NCI-H1092 (cell line): ENCODE measurements at places on chromosomes 5 and 9.

GRCh38 chr5:143037071-143037470 lies 266.9 kb downstream of the ARHGAP26 start:
- DNase-seq, result no peak

- no peak for DNase-seq
Observed at GRCh38 chr5:180201051-180201987, 7.7 kb downstream of the RASGEF1C start.

GRCh38 chr5:15014809-15015208 lies 143.2 kb upstream of the ANKH start:
- DNase-seq, result no peak

GRCh38 chr5:18142831-18143230 lies 508.6 kb downstream of the TAF11L14 start:
- DNase-seq, result no peak

DNA sequence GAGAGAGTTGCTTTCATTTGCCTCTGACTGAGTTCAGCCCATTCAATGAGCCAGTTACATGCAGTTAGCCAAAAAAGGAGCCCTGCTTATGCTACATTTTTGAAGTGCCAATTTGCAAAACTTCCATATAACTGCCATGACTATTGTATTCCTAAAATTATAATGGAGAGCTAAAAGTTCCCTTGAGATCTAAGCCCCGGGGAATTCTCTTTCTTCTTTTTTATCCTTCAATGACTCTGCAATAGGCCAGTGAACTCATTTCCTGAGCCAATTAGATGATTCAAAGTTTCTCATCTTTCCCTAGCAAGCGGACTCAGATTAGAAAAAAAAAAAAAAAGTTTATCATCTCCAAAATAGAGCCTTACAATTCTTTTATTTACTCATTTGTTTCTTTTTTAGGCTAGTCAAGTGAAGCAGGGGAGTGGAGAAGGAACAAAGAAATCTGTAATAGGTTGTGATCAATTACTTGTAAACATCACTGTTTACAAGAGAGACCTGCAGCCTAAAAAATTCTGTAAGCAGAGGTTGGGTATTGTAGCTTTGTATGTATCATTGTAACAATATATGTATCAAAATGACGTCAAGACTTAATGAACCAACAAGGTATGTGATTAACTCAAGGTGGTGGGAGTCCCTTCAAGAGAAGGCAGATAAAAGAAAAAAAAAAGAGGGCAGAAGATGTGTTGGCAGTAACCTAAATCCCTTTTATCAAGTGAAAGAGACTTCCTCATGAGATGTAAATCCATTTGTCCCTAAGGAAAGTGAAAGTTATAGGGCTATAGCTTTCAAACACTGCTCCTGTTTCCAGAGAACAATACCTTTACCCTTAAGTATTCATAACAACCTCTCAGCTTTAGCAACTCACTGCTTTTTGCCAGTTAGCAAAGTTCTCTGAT lies 48.7 kb upstream of the HOMER1 start:
- no peak for DNase-seq

DNA sequence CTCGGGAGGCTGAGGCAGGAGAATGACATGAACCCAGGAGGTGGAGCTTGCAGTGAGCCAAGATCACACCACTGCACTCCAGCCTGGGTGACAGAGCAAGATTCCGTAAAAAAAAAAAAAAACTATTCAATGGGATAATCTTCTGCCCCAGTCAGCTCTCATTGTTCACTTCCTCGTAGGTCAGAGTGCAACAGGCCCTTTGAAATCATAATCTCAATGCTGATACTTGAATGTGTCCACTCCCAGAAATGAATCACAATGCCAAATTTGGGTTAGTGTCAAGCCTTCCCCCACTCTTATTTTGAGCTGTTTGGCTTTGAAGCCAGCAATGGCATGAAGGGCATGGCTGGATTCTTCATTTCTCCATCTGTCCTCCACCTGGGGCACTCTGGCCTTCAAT lies 610.3 kb upstream of the KLF4 start:
- no peak for DNase-seq

DNA sequence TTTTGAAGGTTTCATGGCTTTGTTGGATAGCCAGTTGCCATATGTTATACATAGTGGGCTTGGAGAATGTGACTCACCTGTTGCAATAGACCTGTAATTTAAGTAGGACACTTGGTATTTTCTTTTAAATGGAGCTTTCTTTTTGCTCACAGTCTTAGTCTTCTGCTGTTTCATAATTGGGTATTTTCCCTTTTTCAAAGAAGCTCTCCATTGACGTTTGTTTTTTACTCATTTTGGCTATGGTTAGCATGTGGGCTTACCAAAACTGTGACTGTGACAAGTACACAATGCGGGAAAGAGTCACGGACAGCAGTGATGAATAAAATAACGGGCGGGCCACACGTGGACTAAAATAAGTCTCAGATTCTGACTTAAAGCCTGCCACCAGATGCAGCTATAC lies 23.2 kb upstream of the RNF20 start:
- DNase-seq, result no peak

GRCh38 chr5:431711-432050 lies 11.3 kb upstream of the EXOC3 start:
- DNase-seq, result no peak

DNA sequence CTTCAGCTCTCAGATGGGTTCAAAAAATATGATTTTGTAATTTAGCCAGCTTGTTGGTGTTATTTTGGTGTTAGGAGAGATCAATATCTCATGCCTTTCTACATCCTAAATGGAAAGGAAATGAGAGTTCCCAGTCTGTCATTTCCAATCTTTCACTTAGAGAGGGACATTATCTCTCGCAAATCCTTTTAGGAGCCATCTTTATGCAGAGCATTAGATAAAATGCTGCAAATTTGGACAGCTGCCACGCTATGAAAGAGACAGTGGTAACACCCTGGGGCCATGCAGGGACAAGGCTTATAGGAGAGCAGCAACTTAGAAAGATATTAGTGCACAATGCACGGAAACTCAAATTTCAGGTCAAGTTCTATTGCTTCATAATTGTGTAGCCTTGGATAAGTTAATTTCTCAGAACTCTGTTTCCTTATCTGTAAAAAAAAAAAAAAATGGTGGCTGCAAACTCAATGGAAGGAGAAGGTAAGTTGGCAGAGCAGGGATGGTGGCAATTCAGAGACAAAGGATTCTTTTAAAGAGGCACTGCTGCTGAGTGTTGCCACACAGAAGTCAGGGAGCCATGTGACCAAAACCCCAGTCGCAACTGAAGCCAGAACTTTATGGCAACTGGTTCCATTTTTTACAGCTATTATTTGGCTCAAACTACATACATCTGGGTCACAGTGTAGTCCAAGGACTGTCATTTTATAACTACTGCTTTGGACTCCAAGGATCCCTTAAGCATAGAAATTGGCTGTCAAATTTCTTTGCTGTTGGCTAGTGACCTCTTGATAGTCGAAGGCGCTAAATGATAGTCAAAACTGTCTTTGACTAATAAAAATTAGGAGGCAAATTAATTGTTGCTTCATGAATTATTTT lies 210.2 kb downstream of the FRMD3 start:
- DNase-seq, result no peak

GRCh38 chr9:18493451-18493993 lies 19.6 kb downstream of the ADAMTSL1 start:
- DNase-seq, result peak; percentile 43

GRCh38 chr5:14325369-14325768 lies 182.2 kb downstream of the TRIO start:
- DNase-seq, result no peak

GRCh38 chr5:152443935-152444334 lies 38.9 kb upstream of the NMUR2 start:
- DNase-seq, result no peak

DNA sequence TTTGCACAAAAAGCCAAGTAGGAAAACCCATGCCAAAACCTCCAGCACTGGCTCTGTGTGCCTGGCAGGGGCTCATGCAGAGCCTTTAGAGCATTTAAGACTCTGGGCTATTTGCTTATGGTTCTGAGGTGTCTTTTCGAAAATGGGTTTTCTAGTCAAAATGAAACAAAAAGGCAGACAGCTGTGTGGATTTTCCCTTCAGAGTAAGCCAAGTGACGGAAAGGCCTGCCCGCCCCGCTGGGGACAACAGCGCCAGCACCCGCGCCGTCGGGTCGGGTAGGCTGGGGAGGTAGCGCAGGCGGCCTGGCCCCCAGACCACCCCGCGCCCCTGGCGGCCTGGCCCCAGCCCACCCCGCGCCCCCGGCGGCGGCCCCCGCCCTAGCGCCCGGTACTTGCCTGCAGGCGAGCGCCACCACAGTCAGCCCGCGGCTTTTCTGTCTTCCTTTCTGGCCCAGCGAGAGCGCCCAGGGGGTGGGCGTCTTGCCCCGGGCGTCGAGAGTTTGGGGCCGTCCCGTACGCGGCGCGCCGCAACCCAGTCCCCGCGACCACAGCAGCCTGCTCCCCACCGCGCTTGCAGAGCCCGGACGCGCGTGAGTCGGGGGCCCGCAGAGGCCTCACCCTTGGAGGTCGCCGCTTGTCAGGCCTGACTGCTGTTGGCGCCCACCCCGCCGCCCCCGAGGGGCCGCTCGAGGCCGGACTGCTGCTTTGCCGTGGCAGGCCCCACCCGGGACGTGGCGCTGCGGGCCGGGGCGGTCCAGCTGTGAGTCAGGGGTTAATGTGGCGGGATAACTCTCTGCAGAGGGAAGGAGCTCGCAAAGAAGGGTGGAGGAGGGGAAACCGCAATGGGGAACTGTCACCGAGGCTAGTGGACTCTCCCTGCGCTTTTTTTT lies at the start of gene TICAM2:
TSS of gene TICAM2 (minus strand) at position 779 of the 890 bp plus-strand sequence. CDS start 21,223 bp downstream, outside the sequence.
- no peak for DNase-seq

DNA sequence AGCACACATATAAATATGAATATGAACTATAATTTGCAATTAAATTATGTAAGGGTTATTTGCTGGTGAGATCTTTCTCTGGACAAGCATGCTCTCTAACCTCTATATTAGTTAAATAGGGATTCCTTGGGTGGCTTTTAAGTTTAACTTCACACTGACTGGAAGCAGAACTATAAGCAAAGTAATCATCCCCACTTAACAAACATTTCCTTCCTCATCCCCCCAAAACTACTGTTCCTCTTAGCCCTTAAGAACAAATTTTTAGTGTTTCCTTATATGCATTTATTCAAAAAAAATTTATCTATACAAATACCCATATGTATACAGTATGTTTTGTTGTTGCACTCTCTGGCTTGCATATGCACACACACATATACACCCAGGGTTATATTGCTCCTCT lies 512.1 kb upstream of the MEF2C start:
- no peak for DNase-seq

DNA sequence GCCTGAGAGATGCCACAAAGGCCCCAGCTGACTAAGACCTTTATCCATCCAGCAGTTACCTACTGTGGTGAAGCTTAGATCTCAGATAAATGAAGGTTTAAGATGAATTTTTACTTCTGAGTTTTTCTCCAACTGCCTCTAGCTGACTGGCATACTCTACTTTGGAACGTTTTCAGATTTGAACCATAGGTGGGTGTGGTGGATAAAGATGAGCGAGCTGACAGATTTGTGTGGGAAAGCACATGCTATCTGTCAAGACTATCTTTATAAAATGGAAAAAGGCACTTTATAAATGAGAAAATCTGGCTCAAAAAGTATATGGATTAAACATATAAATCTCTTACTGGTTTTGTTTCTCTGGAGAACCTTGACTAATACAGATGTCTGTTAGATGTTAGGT lies 160.8 kb downstream of the MCTP1 start:
- no peak for DNase-seq

DNA sequence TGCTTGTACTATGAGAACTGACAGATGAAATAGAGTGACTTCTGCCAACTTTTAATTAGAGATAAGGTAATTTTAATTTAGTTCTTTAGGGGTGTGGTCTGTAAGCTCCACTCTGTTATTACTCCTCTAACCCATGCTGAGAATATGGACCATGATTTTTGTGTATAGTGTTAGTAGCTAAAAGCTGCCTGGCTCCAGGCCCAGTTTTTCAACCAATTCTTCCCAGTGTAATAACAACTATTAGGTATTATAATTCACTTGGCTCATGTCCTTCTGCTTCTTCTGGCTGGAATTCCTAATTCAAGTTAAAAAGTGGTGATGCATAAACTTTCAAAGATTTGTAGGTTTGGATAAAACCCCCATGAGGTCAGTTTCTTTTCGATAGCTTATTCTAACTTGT lies 216.3 kb downstream of the ISL1 start:
- DNase-seq, result no peak

DNA sequence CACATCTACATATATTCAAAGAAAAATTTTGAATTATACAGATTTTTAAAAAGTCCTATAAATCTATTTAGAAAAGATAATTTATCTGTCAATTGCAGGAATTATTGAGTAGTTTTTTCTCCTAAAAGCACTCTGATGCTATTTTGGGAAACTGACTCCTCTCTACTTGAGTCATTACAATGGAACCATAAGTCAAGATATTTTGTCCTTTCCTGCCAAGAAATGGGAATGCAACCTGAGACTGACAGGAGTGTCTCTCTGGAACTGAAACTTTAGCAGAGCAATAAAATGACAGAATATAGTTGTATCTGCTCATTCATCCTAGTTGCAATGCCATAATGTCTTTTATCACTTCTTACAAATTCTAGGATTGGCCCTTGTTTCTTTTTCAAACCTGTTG lies 48.6 kb downstream of the CARTPT start:
- no peak for DNase-seq

DNA sequence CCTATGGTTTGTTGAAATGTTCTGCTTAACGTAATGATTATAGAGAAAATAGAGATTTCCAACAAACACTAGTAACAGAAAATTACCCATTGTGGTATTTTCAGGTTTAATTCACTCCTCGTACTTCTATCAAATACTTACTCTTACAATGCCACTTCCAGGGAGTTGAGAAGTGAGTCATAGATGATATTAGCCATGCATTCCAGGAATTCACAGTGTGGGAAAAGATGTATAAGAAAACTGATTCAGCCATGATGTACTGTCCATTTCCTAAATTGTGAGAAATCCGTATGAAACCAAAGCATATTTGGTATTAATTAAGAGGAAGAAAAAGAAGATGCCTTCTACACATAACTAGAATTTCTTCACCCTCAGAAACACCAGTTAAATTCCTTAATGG lies 1854.6 kb upstream of the WWC1 start:
- no peak for DNase-seq

DNA sequence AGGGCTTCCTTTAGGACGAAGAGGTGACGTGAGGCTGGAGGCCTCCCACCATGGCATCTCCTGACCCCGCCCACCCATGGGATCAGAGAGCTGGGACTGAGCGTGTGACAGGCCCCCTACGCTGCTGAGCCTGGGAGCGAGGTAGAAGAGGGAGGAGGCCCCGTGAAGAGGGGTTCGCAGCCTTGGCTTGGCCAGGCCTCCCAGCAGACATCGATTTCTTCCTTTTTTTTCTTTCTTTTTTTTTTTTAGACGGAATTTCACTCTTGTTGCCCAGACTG lies 39.5 kb downstream of the PTGES start:
- DNase-seq, result no peak
